CD8-positive, alpha-beta memory T cell (primary cell): ENCODE measurements at places on chromosomes 13 and 19. TPM values are rescaled to one million over a fixed set of nuclear protein-coding genes. Genes with fewer than 3 reads are reported as not detected.

Gene KLK6
- not detected for total RNA-seq

Gene C19orf85
- not detected for total RNA-seq

Gene KCTD12
- total RNA-seq: 5.8 TPM

Gene CEACAM20
- not detected for total RNA-seq

Gene ZNF132
- total RNA-seq: 4.9 TPM

Gene B3GLCT
- 5.6 TPM for total RNA-seq

Gene RFPL4AL1
- not detected for total RNA-seq

Gene STAP2
- total RNA-seq: 3.9 TPM

Gene PLK5
- not detected for total RNA-seq

Gene COX6B2
- not detected for total RNA-seq

Gene GDF15
- total RNA-seq: 0.28 TPM

Gene CD22
- total RNA-seq: not detected

Gene FBN3
- not detected for total RNA-seq

Gene TGFBR3L
- 7.7 TPM for total RNA-seq

Gene ZNF432
- 13.0 TPM for total RNA-seq

Gene TMEM150B
- not detected for total RNA-seq

Gene DMKN
- 1.7 TPM for total RNA-seq

Gene PBX4
- total RNA-seq: 15.0 TPM

Gene INSL3
- total RNA-seq: 1.8 TPM

Gene ENOX1
- total RNA-seq: 0.18 TPM

Gene MUC16
- total RNA-seq: under 0.01 TPM

Gene CCDC8
- total RNA-seq: not detected

Gene SHANK1
- not detected for total RNA-seq

Gene LILRB5
- total RNA-seq: 0.44 TPM

Gene CATSPERD
- not detected for total RNA-seq

Gene NCAN
- total RNA-seq: not detected

Gene CYP2A7
- not detected for total RNA-seq

Gene SLC1A5
- total RNA-seq: 377 TPM

Gene ATG4D
- 44.4 TPM for total RNA-seq

Gene C19orf33
- total RNA-seq: not detected

Gene SHISA7
- total RNA-seq: not detected

Gene SIAH3
- total RNA-seq: 0.11 TPM

Gene ACP7
- total RNA-seq: not detected

Gene KLK1
- 0.39 TPM for total RNA-seq

Gene SMIM24
- total RNA-seq: not detected

Gene EIF3K
- 282 TPM for total RNA-seq

Gene RXFP2
- total RNA-seq: not detected

Gene RASGRP4
- total RNA-seq: 2.0 TPM

Gene STOML3
- total RNA-seq: not detected

Gene FLT3
- total RNA-seq: 0.07 TPM

Gene ZNF468
- total RNA-seq: 15.8 TPM

Gene NUCB1
- 93.3 TPM for total RNA-seq

Gene SRRM5
- total RNA-seq: 0.58 TPM

Gene LRP3
- total RNA-seq: not detected

Gene TJP3
- total RNA-seq: 1.7 TPM

Gene CRX
- total RNA-seq: not detected

Gene PLEKHF1
- total RNA-seq: 23.0 TPM

Gene DACH1
- not detected for total RNA-seq

Gene COL5A3
- 0.91 TPM for total RNA-seq
